GM18507 (cell line): ENCODE measurements at places on chromosomes 11 and 22.

GRCh38 chr22:22167791-22168189 lies 76.8 kb upstream of the VPREB1 start:
- DNase-seq: no peak

GRCh38 chr22:38865201-38866023 lies 6.6 kb downstream of the CBX6 start:
- DNase-seq: no peak

- peak; percentile 15 for DNase-seq
Observed at GRCh38 chr22:40107244-40107643, 70.5 kb upstream of the TNRC6B start.

DNA sequence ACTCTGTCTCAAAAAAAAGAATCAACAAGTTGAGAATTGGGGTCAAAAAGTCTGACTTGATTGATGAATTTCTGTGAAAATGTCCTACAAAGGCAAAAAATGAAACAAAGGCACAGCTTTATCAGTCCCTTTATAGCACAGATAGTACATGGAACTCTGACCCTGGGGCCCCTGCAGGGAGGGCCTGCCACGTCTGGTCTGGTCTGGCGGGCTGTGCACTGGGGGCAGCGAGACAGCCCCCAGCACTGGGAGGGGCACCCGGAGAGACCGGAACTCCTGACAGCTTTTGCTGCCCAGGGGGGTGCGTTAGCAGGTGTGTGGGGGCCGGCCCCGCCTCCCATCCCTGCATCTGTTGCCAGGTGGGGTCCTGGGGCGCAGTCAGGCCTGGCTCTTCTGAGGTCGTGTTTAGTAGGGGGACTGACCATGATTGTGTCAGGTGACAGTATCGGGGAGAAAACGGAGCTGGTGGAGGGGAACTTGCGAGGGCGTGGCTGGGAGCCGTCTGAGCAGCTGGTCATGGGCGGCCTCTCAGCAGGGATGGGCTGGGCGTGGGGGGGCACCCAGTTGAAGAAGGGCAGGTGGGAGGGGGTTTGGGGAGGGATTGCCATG lies 51.7 kb downstream of the GRAMD4 start:
- DNase-seq: no peak
